ENCODE measurements at places on chromosomes 2 and 18.

DNA sequence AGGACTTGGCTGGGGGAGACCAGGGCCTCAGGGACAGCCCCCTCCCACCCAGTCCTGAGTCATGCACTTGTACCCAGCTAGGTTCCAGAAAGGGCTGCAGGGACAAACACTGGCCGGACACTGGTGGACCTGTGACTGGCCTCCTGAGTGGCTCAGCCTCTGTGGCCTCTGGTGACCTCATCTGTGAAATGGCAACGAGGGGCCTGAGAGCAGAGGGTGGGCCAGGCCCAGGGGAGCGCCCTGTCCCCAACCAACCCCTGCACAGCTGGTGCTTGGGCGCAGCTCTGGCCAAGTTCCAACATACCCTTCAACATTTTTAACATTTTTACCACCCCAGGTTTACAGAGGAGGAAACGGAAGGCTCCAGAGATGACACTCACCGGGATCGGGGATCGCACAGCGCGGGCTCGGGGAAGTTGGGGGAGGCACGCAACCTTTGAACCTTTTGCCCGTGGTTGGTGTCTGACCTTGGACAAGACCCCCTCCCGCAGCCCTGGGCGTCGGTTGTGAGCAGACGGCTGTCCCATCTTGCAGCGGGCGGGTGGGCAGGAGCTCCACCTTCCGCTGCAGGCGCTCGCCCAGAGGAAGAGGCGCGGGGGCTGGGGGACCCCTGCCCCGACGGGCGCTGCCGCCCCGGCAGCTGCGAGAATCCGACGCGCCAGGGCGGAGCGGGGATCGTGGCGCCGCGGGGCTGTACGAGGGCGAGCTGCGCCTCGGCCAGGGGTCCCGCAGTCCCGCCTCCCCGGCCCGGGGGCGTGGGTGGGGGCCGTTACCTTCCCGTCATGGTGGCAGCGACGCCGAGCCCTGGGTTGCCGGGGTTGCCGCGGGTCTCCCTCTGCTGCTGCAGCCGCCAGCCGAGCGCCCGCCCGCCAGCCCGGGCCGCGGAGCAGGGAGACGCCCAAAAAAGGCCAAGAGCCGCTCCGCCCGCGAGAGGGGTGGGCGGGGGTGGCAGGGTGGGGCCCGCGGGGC lies 805 bp downstream of the LIMS2 start:
- no peak for DNase-seq
- peak overlapping the region; percentile 73 for H3K4me3 ChIP-seq
- H3K27ac ChIP-seq, result no peak overlapping the region
- H3K4me1 ChIP-seq, result peaks cover 3% of the 10 kb centered on the region
- no peaks in the 10 kb centered on the region for H3K36me3 ChIP-seq

- no peak for DNase-seq
- H3K27me3 ChIP-seq, result no peaks in the 10 kb centered on the region
- peak overlapping the region; percentile 91 for H3K27ac ChIP-seq
- peak overlapping the region; percentile 74 for H3K4me3 ChIP-seq
- peaks cover 5% of the 10 kb centered on the region for H3K36me3 ChIP-seq
- peaks cover 43% of the 10 kb centered on the region for H3K4me1 ChIP-seq
These were observed 69.5 kb upstream of the PELI1 start for GRCh38 chr2:64213532-64214275.

DNA sequence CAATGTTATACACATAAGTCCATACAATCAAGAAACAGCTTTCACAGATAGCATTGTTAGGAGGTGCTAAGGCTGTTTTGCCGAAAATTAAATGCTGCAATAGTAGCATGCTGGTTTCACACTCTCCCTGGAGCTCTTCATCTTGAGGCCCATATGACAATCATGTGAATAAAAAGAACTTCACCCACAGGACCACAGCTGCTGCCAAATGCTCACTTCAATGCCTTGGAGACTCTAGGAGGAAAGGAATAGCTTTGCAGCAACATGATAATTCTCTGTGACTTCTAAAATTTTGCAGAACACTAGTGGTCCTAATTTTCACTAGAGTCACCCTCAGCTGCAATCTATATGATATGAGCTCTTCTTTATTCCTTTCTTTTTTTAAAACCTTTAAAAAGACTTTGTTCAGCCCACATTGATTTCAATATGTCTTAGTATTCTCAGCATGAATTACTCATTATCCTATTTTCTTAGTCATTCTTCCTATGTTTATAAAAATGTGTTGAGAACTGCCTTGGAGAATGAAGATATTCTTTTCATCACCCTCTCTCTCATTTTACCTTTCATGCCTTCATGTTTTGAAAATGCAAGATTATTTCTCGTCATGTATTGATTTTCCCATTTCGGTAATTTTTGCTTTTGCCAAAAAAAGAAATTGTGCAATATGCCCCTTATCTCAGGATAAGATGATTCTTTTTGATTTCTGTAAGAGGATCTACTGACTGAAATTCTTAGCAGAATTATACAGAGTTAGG lies 108.2 kb downstream of the PDE1A start:
- H3K27ac ChIP-seq, result no peak overlapping the region
- no peaks in the 10 kb centered on the region for H3K36me3 ChIP-seq
- no peak for DNase-seq
- no peaks in the 10 kb centered on the region for H3K4me1 ChIP-seq
- H3K27me3 ChIP-seq, result no peaks in the 10 kb centered on the region

DNA sequence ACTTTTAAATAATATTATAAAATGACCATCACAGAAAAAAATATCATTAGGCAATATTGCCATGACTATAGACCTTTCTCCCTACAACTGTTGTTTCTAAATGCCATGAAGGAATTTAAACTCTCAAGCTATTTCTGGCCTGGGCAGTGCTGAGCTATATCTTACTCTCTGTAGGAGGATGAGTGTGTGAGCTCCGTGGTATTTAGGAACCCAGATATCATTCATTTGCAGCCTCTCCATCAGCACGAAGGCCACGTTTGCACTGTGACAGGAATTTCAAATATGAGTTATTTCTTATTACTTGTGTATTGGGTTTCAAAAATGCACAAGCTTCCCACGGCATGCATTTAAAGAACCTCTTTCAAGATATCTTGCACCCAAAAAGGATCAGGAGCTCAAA lies 35.0 kb upstream of the SOX11 start:
- no peaks in the 10 kb centered on the region for H3K4me1 ChIP-seq
- no peaks in the 10 kb centered on the region for H3K36me3 ChIP-seq
- H3K27me3 ChIP-seq, result no peaks in the 10 kb centered on the region
- no peak overlapping the region for H3K4me3 ChIP-seq
- DNase-seq, result no peak

All from T-helper 2 cell treated with Interferon-gamma antibody and Interleukin-4, amounts not matched to agents 5 μg/mL and 100 μg/mL, for 36 hours (primary cell).